ENCODE measurements at places on chromosomes 4 and X. TPM values are rescaled to one million over a fixed set of nuclear protein-coding genes. Genes with fewer than 3 reads are reported as not detected.

DNA sequence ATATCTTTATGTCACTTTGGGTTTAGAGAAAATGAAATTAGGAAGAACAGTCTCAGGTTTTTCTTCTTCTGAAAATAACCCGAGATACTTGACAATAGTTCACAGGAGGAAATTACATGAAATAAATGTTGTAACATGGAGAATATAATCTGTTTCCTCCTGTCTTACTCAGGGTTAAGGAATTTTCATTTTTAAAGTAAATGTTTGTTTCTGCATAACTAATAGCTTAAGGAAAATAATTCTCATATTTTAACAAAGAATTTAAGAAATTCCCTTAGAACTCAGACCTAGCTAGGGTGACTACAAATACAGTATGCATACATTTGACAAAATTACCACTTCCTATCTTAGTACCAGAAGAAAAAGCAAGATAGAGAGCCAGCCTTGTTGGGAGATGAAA lies 17.2 kb upstream of the SPRY1 start:
- no peak for DNase-seq

DNA sequence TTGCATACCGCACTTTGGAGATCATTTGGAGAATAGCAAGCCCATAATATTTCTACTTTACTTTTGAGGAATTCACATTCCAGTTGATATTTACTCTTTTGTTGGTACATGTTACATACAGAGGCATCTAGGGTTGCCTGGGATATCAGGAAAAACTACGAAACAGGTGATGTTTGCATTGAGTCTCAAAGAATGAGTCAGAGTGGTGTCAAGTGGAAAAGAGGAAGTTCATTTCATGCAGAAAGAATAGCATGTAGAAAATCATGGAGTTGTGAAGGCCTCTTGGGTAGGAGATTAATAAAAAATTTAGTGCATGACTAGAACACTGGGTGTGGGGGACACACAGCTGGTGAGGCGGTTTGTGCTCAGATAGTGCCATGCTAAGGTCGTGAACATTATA lies 33.5 kb upstream of the ELOVL6 start:
- no peak for DNase-seq

- DNase-seq: no peak
These were observed 190.6 kb downstream of the GC start for GRCh38 chr4:71593311-71593710.

Gene FAM13A
- 39.3 TPM for total RNA-seq

Gene UCP1
- not detected for total RNA-seq

Data from stomach (tissue), 19 donors.